ENCODE measurements at places on chromosomes 3 and 15. TPM values are rescaled to one million over a fixed set of nuclear protein-coding genes. Genes with fewer than 3 reads are reported as not detected.
A peak's percentile ranks its signal among the peaks of the same experiment; 100 is the strongest.

DNA sequence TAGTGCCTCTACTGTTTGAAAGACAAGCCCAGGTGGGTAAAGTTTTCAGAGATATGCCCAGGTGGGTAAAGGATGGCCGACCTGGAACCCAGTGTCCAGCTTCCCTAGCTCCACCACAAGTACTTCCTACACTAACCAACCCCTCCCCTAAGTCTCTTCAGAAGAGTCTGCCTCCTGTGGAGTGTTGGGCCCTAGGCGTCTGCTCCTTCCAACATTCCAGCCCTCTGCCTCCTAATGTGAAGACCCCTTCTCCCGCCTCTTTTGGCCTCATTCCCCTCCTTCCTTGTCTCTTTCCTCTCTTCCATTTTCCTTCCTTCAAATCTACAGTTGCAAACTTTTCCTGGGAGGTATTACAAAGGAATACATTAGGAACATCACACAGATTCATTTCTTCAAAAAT is 38.6 kb downstream of the CNTN3 start:
- H3K4me1 ChIP-seq = no peaks in the 10 kb centered on the region
- no peaks in the 10 kb centered on the region for H3K27me3 ChIP-seq
- DNase-seq = no peak
- no peaks in the 10 kb centered on the region for H3K36me3 ChIP-seq
- H3K4me3 ChIP-seq = no peak overlapping the region

The FANCD2 gene
- total RNA-seq = 43.0 TPM

DNA sequence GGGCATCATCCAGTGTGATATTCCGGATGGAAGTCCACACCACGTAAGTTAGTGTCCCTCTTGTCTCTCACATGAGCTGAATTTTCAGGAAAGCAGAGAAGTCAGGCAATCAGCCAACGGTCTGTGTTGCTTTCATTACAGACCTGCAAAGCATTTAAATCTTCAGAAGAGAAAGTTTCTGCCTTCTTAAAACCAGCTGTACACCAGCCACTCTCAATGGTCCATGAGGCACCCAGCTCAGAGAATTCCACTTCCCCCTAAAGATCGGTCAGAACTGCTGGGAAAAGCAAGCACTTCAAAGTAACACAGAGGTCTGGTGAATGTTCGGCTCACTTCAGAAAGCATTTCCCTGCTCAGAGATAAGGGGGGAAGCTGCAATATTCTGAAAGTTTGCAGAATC is 903.7 kb downstream of the EPHA3 start:
- no peaks in the 10 kb centered on the region for H3K27me3 ChIP-seq
- DNase-seq = no peak
- H3K4me1 ChIP-seq = no peaks in the 10 kb centered on the region
- H3K4me3 ChIP-seq = no peak overlapping the region
- H3K27ac ChIP-seq = no peak overlapping the region

DNA sequence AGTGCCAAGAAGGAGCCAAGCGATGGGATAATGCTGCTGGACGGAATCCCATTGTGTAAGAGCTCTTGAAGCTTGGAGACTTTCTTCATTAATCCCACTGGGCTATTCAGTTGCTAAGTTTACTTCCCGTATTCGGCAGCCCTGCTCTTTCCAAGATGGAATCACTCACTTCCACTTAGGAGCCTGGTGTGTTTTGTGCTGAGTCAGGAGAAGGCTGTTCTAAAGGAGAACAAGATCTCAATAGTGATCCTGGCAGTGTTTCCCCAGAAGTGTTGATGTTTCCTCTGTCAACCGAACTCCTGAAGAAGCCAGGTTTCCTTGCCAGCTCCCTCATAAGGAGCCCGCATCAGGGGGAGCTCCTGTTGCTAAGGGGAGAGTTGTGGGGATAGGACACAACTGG is 270.2 kb upstream of the CHRM5 start:
- no peak overlapping the region for H3K4me3 ChIP-seq
- no peak for DNase-seq
- no peak overlapping the region for H3K27ac ChIP-seq

DNA sequence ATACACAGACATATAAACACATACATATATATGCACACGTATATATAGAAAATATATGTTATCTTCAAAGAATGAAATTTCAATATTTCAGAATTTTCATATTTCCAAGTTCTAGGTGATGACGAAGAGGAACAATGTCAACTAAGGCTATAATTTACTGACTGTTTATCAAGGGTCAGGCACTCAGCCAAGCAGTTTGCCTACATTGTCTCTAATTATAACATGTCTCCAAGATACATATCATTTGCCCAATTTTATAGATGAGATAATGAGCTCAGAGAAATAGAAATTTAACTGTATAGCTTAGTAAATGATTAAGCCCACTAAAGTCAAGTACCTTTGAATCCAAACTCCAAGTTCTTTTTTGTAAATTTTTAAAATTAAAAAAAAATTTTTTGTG is 99.9 kb upstream of the PLSCR4 start:
- no peak overlapping the region for H3K27ac ChIP-seq
- H3K27me3 ChIP-seq = no peaks in the 10 kb centered on the region
- H3K4me1 ChIP-seq = no peaks in the 10 kb centered on the region
- H3K36me3 ChIP-seq = no peaks in the 10 kb centered on the region
- DNase-seq = peak; percentile 41

GRCh38 chr3:159796226-159796625 is 192.4 kb upstream of the IL12A start:
- no peaks in the 10 kb centered on the region for H3K27me3 ChIP-seq
- H3K4me1 ChIP-seq = peaks cover 55% of the 10 kb centered on the region
- H3K36me3 ChIP-seq = no peaks in the 10 kb centered on the region
- H3K27ac ChIP-seq = peak overlapping the region; percentile 82

GRCh38 chr3:69097407-69098086 is 12.8 kb downstream of the ARL6IP5 start:
- H3K27me3 ChIP-seq = no peaks in the 10 kb centered on the region
- DNase-seq = no peak
- H3K4me3 ChIP-seq = no peak overlapping the region

- H3K4me1 ChIP-seq = no peaks in the 10 kb centered on the region
- H3K27ac ChIP-seq = peak overlapping the region; percentile 73
- H3K4me3 ChIP-seq = peak overlapping the region; percentile 50
- H3K36me3 ChIP-seq = no peaks in the 10 kb centered on the region
- peak; percentile 10 for DNase-seq
- H3K27me3 ChIP-seq = peaks cover 40% of the 10 kb centered on the region
Observed at GRCh38 chr3:160226026-160226907, 1.0 kb downstream of the C3orf80 start.

DNA sequence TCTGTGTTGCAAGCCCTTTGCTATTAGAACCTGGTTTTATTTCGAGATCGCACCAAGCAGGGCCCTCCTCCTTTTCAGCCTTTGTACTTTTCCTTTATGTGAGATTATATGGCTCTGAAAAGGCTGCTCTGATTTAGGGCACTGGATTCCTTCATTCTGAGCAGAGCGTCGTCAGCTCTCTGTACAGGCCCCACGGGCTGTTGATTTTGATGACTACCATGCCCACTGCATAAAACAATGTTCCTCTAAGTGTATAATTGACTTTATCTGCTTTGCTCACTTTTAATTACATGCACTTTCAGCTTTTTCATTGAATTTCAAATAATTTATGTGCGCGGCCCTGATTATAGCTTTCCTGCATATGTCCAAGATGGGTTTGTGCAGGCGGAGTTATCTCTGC is 4.4 kb upstream of the PSMD6 start:
- no peak overlapping the region for H3K27ac ChIP-seq
- no peak for DNase-seq
- H3K27me3 ChIP-seq = peaks cover 6% of the 10 kb centered on the region

The GPX1 gene
- total RNA-seq = 155 TPM

The ESYT3 gene
- 3.7 TPM for total RNA-seq

DNA sequence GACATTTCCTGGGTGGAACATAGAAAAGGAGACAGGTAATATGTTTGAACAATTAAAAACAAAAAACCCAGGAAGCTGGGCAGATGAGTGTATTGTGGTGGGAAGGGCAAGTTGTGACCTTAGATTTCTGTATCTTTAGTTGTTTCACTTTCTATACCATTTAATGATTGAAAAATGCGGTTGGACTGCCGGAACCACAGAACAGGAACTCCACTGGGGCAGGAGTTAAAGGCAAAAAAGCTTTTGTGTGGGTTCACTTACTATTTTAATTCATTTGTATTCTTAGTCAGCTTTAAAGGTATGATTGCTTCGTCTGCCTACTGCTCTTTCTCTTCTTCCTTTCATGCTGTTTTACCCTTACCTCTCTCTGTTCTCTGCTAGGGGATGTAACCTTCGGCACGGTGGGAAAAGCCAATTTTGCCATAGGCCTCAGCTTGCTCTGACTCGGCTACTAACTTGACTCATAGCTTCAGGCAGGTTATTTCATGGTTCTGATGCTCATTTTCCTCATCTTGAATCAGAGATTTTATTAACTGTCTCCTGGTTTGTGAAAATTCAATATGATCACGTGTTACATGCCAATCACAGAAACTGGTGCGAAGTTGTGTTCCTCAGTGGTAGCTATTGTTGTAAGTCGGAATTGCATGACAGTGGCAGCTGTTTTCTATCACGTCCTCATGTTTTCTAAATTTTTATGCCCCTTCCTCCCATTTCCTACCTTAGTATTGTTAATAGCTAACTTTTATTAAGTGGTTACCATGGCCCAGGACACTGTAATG is 1.6 kb upstream of the MCTP2 start:
- no peaks in the 10 kb centered on the region for H3K36me3 ChIP-seq
- H3K4me1 ChIP-seq = peaks cover 27% of the 10 kb centered on the region
- H3K27me3 ChIP-seq = no peaks in the 10 kb centered on the region
- H3K4me3 ChIP-seq = peak overlapping the region; percentile 81
- H3K27ac ChIP-seq = peak overlapping the region; percentile 89
- DNase-seq = no peak

The GUCA1C gene
- not detected for total RNA-seq

DNA sequence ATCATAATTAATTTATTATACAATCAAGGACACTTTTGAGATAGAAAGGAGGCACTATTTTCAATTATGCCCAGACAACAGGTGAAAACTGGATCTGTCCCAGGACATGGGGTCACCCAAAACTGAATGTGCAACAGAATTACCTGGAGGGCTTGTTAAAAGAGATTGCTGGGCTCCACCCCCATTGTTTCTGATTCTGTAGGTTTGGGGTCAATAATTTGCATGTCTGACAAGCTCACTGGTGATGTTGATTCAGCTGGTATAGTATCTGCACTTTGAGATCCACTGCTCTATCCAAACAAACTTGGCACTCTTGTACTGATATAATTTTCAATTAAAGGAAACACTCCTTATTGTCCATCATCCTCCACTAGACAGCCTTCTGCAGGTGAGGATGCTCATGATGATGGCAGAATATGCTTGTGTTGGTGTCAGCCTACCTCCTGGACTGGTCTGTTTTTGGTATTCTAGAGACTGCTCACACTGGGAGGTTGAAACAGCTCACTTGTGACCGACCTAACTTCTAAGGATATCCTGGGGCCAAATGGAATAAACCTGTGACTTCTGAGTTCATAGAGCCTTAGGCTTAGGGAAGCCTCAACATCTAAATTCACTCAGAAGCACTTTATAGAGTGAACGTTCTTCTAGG is 2.2 kb downstream of the P2RY14 start:
- DNase-seq = no peak
- H3K36me3 ChIP-seq = no peaks in the 10 kb centered on the region
- H3K4me3 ChIP-seq = no peak overlapping the region
- H3K27me3 ChIP-seq = no peaks in the 10 kb centered on the region
- H3K4me1 ChIP-seq = no peaks in the 10 kb centered on the region

- H3K27me3 ChIP-seq = no peaks in the 10 kb centered on the region
- no peak overlapping the region for H3K4me3 ChIP-seq
- no peak for DNase-seq
- H3K36me3 ChIP-seq = no peaks in the 10 kb centered on the region
- H3K27ac ChIP-seq = no peak overlapping the region
Observed at GRCh38 chr3:128274837-128275236, 121.6 kb downstream of the EEFSEC start.

The DOCK3 gene
- 0.75 TPM for total RNA-seq

DNA sequence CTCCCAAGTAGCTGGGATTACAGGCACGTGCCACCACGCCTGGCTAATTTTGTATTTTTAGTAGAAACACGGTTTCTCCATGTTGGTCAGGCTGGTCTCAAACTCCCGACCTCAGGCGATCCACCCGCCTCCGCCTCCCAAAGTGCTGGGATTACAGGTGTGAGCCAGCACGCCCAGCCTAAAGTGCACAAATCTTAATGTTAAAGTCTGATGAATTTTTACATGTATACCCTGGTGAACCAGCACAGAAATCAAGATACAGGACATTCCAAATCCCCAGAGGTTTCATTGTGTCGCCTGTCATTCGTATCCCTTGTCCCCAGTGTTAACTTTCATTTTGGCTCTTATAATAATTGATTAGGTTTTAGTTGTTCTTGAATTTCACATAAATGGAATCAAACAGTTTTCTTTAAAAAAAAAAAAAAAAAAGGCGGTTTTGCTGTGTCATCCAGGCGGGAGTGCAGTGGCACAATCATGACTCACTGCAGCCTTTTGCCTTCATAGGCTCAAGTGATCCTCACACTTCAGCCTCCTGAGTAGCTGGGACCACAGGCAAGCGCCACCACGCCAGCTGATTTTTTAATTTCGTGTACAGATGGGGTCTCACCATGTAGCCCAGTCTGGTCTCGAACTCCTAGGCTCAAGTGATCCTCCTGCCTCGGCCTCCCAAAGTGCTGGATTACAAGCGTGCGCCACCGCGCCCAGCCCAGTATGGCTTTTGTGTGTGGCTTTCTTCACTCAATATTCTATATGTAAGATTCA is 1.5 kb upstream of the TM4SF19 start:
- no peaks in the 10 kb centered on the region for H3K4me1 ChIP-seq
- H3K36me3 ChIP-seq = no peaks in the 10 kb centered on the region
- H3K27me3 ChIP-seq = no peaks in the 10 kb centered on the region

- no peak overlapping the region for H3K27ac ChIP-seq
- no peaks in the 10 kb centered on the region for H3K4me1 ChIP-seq
- H3K4me3 ChIP-seq = no peak overlapping the region
- H3K27me3 ChIP-seq = no peaks in the 10 kb centered on the region
- no peaks in the 10 kb centered on the region for H3K36me3 ChIP-seq
- DNase-seq = no peak
Observed at GRCh38 chr3:70919091-70919490, 606.7 kb upstream of the MDFIC2 start.
